Muscle of arm (tissue), 14 donors: ENCODE measurements at places on chromosomes 12 and 14. TPM values are rescaled to one million over a fixed set of nuclear protein-coding genes. Genes with fewer than 3 reads are reported as not detected.

DNA sequence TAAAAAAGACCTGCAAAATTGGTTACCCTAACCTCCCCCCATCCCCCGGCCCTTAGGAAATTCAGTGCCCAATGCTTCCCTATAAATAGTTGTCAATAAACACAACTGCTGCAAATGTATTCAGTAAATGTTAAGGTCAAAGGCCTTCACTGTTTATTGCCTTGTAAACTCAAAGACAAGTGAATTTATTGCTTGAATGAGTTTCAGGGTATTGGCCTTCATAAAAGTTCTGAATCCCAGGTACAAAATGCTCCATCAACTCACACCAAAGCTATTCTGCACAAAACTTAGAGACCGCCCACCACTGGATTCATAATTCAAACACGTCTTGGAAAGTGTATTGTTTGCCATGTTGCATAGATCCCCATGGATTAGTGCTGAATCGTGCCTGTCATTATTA lies 63.3 kb upstream of the CDKN3 start:
- DNase-seq, result no peak

DNA sequence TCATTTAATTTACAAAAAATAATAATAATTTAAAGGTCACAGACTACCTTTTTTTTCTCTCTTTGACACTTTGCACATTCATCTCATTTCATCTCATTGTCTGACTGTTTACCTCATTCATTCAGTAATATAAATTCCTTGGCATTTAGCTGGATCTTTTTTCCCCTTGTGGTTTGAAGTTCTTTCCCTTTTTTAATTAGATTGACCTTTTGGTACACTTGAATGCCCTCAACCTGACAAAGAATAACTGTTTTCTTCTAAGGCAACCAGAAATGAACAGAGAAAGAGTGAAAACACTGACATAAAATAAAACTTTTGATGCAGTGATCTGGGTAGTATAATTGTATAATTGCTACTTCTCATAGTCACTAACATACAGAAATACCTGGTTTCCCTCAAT lies 774.9 kb upstream of the NOVA1 start:
- DNase-seq, result no peak

DNA sequence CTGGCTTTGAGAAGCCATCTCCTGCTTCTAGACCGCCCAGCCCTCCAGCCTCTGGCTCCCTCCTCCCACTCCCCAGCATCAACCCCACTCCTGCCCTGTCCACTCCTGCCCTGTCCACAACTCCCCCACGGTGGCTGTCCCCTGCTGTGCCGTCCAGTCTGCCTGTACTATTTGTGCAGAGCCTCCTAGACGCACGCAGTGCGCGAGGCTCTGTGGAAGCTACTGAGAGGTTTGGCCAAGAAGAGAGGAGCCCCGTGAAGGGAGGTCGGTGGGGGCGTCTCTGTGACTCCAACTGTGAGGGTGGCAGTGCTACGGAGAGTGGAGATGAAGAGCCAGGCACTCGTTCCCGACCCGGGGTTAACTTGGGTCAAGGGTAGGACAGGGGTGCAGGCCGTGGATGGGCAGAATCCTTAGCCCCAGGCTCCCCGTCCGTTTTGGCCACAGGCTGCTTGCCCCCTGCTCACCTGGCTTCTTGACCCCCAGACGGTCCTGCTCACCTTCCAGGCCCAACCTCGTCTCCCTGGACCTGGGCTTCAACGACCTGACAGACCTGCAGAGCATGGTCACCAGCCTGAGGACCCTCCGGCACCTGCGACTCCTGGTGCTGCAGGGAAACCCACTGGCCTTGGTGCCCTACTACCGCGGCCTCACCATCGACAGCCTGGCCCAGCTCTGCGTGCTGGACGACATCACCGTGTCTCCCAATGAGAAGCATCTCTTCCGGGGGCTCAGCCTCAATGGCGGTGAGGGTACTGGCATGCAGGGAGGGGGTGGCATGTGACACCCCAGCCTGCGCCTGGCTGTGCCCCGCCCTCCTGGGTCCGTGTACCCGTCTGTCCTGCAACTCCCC lies 6.9 kb downstream of the LRRC43 start:
- no peak for DNase-seq

DNA sequence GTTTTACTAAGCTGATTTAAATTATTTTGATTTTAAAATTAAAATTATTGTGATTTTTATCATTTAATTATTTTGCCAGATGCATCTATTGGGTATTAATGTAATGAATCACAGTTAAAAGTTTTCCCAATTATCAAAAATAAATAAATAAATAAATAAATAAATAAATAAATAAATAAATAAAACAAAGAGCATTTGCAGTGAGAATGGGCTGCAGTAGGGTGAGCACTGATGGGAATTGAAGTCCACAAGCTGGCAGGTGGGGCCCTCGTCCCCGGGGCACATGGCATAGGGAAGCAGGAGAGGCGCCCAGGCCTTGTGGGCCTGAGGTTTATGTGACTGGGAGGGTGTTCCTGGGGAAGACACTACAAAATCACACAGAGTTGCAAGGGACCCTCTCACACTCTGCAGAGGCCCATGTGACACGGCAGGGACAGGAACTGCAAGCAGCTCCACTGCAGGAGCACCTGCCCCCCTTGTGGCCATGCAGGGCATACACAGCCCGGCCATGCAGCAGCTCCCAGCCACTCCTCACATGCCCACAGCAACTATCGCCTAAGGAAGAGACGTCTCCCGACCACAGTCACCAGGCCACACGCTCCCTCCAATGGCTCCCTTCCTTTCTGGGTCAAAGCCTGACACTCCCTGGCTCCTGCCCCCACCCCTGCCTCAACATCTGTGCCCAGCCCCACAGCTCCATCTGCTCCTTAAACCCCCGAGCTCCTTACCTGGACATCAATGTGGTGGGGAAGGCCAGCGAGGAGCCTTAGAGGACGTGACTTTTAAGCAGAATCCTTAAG lies 256.3 kb upstream of the SFSWAP start:
- peak; percentile 13 for DNase-seq

DNA sequence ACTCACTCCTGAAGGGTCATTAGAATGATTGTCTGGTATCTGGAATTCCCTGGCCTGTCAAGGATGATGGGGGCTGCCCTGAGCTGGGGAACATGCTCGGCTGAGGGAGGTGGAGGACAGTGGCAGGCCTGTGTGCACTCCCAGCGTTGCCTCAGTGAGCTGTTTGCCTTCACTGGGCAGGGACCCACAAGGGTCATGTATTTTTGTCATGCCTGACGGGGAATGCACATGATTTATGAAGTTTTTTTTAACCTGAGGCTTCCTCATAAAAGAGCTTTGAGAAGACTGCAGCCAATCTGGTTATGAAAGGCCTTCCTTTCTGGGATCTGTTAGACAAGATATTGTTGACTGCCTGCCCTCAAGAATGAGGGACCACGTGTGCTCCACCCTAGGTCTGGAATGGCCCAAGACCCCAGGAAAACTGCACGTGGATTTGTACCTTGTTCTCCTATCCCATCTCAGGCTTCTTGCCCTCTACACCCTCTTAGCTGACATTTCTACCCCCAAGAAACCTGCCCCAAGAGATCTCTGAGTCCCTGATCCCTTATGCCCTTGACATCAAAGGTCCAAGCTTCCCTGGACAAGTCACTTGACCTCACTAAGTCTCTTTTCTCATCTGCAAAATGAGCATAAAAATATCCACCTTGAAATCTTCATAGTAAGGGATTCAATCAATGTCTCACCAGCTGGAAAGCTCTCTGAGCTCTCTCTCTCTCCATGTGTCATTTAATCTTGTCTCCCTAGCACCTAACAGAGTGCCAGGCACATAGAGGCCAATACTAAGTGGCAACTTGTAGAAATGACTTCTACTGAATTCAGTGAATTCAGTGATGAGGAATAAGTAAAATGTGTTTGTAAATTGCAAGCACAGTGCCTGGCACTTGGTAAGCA lies 24.5 kb upstream of the COL2A1 start:
- no peak for DNase-seq

GRCh38 chr14:65997347-65997746 lies 488.8 kb upstream of the CCDC196 start:
- DNase-seq, result no peak

DNA sequence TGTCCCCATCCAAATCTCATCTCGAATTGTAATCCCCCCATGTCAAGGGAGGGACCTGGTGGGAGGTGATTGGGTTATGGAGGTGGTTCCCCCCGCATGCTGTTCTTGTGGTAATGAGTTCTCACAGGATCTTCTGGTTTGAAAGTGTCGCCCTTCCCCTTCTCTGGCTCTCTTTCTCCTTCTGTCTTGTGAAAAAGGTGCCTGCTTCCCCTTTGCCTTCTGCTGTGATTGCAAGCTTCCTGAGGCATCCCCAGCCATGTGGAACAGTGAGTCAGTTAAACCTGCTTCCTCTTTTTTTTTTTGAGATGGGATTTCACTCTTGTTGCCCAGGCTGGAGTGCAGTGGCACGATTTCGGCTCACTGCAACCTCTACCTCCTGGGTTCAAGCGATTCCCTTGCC lies 104.0 kb downstream of the CCDC91 start:
- DNase-seq, result no peak

DNA sequence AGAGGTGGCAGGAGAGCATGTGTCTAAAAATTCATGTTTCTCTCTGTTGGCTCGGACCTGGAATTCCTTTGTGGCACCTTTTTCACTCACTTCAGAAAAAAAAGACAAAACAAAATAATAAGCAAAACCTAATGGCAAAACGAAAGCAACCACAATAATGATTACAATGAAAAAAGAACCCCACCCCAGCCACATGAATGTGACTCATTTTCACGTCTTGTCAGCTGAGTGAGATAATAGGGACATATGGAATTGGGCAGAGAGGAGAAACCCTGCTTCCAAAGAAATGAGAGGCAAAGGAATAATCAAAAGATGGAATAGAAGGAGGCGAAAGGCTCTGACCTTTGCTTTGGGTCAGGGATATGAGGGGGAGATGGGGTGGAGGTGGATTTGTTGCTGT lies 143.4 kb downstream of the SLC8A3 start:
- no peak for DNase-seq

- DNase-seq, result no peak
These were observed 22.4 kb downstream of the VPS37B start for GRCh38 chr12:122873540-122873939.

GRCh38 chr14:53942970-53943750 lies 13.5 kb downstream of the BMP4 start:
- no peak for DNase-seq

GRCh38 chr14:80213602-80214001 lies 2.3 kb upstream of the DIO2 start:
- no peak for DNase-seq

DNA sequence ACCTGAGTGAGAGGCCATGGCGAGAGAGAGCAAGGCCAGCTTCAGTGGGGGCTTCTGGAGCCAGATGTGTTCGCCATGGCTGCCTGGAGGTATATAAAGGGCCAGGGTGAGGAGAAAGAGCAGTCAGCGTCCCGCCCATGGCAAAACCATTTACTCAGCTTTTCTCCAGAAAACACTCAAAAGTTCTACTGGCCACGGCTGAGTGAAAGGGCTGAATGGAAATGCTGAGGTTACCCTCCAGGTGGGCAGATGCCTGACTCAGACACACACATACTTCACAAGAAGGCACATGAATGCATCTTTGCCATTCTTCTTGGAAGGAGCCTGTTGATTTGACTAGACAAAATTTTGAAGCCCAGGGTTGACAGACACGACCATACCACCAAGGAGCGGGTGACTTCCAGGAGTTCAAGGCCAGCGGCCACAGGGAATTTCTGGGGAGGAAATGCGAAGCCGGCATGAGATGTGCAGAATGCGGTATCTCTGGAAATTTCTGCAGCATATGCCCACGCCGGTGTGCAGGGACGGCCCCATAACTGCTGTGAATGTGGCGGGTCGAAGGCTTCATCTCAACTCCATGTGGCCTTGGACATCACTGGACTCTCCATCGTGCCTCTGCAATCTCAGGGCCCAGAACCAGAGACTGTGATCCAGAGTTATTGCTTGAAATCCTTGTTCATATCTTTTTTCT lies at the start of gene IL31:
TSS of gene IL31 (minus strand) at position 67 of the 691 bp plus-strand sequence. CDS start at position 18, 49 bp downstream.
- DNase-seq, result no peak

DNA sequence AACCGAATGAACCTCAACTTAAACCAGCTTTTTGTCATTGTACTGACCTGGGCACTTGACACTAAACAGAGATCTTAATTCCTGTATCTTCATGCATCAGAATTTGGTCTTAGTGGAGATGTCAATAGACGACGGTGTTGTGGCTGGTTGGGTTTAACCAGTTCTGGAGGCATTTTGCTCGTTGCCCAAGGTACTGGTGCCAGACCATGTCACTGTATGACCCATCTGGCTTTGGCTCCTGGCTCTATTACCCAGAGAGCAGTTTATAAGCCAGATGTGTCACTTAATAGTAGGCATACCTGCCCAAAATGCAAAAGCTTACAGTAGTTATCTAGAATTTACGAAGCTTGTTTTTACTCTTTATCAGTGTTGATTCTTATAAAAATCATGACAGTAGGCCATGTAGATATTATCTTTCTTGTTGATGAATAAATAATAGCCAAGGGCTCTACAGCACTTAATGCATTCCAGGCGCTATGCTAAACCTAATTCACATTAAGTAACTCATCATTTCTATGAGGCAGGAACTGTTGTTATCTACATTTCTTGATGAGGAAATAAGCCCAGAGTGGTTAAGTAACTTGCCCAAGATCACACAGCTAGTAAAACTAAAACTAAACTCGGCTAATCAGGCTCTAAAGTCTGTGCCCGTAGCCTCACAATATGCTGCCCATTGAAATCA lies 179.7 kb upstream of the HIF1A start:
- no peak for DNase-seq

- DNase-seq, result peak; percentile 31
These were observed 85.1 kb downstream of the DERA start for GRCh38 chr12:15996254-15996653.

- no peak for DNase-seq
These were observed 52.0 kb downstream of the KCNMB4 start for GRCh38 chr12:70418101-70418500.

DNA sequence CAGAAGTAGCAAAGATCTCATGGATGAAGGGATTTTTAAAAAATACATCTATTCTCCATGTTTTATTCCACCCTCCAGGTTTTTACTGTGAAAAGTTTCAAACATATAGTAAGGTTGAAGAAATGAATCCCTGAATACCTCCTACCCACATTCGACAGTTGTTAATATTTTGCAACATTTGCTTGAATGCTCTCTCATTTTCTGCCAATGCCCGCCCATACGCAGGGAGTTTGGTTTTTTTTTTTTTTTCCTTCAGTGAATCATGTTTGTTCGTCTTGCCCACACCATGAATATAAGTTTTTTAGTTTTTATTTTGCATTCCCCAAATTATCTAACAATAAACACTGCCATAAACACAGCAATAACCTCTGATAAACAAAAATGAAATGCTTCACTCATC lies 82.9 kb downstream of the MAP1LC3B2 start:
- no peak for DNase-seq

GRCh38 chr14:35405304-35405996 lies 901 bp upstream of the NFKBIA start:
- no peak for DNase-seq

DNA sequence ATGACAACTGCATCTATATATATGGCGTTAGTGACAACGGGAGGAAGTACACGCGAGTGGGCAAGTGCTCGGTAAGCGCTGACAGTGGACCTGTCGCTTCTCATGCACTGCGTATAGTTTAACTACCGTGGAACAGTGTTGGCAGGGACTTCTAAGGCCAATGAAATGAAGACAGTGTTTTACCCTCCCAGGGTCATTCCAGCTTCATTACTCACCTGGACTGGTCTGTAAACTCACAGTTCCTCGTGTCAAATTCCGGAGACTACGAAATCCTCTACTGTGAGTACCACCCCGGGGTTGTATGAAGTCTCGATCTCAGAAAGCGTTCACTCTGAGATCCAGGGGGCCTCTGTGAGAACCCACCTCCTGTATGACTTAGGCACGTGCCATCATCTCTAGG lies 129.2 kb upstream of the EVL start:
- no peak for DNase-seq

- DNase-seq, result peak; percentile 56
These were observed 28.2 kb downstream of the PALS1 start for GRCh38 chr14:67269298-67270060.

Gene ZFHX2
- polyA plus RNA-seq, result 1.7 TPM

Gene FBLN5
- 129 TPM for polyA plus RNA-seq

Gene TAC3
- polyA plus RNA-seq, result 0.69 TPM

Gene GALNT9
- polyA plus RNA-seq, result 1.5 TPM
